Activated CD4-positive, alpha-beta T cell treated with anti-CD3 and anti-CD28 coated beads, Interleukin-2, amount 50 U/mL, for 1 hour (primary cell): ENCODE measurements at places on chromosomes 7 and 10.

GRCh38 chr7:6705959-6706665 is 635 bp downstream of the ZNF12 start:
- peak; percentile 21 for DNase-seq

DNA sequence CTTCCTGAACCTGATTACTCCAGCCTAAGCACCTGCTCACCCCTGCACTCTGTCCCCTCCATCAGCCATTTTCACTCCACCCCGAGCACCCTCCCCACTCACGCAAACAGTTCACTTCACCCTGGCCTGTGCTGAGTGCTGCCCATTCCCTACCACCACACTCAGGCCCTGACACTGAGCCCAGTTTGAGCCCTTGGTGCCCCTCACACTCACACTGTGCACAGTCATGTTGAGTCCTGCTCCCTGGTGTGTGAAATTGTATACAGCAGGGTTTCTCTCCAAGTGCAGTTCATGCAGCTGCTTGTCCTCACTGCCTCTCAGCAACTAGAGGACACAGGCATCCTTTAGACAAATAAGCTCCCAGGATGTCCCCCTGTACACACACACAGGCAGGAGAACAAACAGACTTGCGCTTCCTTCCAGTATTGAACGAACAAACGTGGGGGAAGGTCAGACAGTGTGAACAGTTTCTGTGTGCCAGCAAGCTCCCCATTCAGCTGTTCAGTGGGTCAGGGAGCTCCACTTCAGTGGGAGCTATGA is 6.8 kb downstream of the MYO1G start:
- DNase-seq: no peak

GRCh38 chr7:44189286-44189992 is at the start of gene GCK:
GCK (minus strand) TSS chr7:44189439; CDS start chr7:44188953, 486 bp downstream.
- no peak for DNase-seq

- DNase-seq: no peak
Measured at GRCh38 chr10:44379907-44380306, 5.0 kb downstream of the CXCL12 start.

DNA sequence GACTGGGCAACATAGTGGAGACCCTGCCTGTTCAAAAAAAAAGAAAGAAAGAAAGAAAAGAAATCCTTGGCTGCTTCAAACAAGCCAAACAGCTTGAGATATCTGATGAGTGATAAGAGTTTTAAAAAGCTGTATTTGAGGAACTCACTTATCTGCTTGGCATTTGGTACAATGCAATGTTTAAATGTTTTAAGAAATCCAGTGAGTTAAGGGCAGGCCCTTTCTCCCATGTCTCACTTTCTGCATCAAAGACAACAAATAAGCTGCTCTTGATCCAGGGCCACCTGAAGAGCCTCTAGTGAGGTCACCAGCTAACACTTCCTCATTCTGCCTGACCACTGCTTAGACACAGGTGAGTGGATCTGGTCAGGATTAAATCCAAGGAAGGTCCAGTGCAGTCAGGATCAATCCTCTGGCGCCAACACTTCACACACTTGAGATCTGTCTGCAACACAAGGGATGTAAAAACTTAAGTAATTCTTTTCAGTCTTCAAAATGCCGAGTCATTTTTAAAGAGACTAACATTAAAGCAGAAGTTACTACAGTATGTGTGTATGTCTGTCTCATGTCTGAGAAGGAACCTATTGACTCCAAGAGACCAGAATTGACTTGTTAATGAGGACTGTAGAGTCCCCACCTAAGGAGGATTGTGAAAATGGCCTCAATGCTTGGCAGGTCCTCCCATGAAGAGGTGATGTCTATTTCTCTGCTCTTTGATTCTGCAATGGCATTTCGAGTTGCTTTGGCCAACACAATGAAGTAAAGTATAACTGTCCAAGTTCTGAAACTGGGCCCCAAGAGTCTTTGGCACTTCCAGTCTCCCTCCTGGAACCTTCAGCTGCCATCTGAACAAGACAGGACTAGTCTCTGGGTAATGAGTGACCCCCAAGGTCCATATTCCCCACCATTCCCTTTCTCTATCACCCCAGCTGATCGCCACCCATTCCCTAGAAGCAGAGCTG is 43.1 kb downstream of the CREB3L2 start:
- no peak for DNase-seq

DNA sequence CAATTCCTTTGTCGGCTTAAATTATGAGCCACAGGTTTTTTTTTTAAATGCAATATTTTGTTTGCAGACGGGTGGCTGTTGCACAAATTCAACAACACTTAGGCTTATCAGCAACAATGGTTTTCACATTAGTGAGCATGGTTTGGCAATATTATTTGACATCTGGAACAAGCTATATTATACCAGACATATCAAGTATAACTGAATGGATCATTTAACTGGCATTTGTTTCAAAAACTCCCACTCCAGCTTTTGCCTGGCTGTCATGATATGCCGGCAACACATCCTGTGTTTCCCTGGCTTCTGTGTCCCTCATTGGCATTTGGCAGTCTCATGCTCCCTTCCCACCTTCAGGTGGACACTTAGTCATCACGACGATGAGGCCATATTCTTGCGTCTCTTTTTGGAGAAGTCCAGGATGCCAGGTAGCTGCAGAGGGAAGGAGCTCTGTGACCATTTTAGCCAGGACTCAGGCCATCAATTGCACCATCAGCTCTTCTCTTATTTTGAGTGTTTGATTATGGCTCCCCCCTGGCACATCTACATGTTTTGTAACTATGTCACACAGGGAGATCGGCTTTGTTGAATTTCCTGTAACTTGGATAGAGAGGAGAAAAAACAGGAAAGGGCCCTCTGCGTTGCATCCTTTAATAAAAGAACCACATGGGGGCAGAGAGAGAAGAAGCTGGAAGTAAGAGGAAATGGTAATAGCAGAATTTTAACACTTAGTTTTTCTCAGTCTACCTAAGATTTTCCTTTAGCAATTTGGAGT is 413.9 kb downstream of the LRMDA start:
- no peak for DNase-seq

GRCh38 chr7:84821671-84822534 is 365.0 kb downstream of the SEMA3D start:
- DNase-seq: no peak

DNA sequence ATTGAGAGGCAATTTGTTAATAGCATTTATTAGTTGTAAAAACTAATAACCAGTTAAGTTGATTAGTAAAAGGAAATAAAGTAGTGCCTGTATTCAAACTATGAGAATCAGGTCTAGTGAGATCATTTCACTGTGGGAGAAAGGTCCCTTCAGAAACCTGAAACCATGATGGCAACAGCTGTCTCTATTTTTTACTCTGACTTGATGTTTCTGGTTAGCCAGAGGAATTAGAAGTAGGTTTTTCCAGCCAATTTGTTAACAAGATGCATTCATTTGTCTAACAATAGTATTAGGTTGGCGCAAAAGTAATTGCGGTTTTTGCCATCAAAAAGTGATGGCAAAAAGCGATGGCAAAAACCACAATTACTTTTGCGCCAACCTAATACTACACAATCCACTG is 272.2 kb upstream of the YAE1 start:
- no peak for DNase-seq

- no peak for DNase-seq
Measured at GRCh38 chr7:76155938-76156337, 45.8 kb upstream of the SRRM3 start.

DNA sequence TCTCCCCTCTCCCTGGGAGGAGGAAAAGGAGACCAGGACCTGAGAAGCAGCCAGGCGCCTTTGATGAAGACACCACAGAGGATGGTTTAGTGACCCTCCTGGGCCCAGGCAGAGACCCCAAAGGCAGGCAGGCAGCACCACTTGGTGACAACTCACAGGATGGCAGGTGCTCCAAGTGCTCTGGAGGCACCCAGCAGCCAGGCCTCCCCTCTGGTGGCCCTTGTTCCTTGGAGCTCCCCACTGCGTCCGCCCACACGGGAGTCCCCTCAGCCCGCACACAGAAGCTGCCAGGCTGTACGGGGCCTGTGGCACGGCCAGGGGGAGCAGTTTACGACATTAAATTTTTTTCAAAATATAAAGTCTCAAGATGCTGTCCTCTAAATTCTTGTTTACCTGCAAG is 607.1 kb upstream of the FOXK1 start:
- no peak for DNase-seq

- peak; percentile 20 for DNase-seq
Measured at GRCh38 chr7:74569501-74570075, 87.9 kb upstream of the GTF2I start.

- no peak for DNase-seq
Measured at GRCh38 chr7:46710927-46711326, 789.9 kb upstream of the IGFBP3 start.

- no peak for DNase-seq
Measured at GRCh38 chr7:99248391-99249095, 24.1 kb upstream of the MYH16 start.

DNA sequence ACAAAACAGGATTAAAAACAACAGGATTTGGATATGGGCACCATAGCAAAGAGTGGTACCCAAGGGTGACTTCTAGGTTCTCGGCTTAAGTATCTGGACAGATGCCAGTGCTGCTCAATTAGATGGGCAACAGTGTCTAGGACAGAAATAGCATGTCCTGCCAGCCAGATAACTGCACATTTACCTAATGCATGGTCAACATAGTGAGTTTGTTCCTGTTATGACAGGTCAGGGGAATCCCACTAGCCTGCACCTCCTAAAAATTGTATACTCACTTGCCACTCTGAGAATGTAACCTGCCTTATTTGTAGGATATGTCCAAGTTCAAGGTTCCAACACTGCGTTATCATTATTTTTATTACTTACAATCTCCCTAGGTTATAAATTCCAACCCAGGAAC is 471.7 kb downstream of the GRM8 start:
- DNase-seq: no peak

DNA sequence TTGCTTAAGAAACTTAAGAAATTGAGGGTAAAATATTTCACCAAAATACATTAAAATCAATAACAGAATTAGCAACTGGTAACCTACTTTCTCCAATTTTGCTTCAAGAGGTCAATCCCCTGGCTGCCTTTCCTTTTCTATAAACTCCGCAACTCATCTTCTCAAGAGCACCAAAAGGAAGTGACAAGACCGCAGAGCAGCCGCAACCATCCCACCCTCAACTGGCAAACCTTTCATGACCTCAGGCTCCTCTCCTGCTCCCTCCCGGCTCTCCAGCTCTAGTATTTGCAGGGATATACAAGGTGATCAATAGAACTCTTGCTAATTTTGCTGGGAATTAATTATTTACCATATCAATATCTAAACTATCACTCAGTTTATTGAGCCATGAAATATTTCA is 88.9 kb downstream of the ATE1 start:
- DNase-seq: no peak

DNA sequence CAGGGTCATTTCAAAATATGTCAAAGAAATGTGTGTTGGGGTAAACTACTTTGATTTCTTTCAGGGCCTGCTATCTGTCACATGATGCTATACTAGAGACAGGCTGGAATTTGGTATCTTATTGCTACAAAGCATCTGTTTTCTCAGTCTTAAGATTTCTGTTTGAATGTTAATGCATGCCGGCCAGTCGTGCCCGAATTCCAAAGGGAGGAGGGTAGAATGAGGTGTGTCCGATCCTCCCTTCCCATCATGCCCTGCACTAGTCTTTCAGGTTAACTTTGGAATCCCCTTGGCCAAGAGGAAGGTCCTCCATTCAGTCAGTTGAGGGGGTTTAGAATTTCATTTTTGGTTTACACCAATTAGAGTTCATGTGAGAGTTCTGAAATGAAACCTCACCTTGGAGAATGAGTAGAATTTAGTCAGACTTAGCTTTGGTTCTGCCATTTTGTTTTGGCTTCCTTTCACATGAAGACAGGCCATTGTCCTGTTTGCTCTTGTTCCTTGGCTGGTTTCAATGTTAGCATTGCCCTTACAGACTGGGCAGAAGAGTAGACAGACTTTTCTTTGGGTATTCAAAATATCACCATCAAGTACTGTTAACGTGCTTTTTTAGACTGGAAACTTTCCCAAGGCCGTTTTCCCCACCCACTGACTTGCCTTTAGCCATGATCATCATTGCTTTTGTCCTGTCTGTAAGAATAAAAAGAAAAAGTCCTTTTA is 95.8 kb downstream of the CAMK1D start:
- DNase-seq: no peak

- DNase-seq: no peak
Measured at GRCh38 chr7:114784177-114784576, 137.7 kb upstream of the MDFIC start.

DNA sequence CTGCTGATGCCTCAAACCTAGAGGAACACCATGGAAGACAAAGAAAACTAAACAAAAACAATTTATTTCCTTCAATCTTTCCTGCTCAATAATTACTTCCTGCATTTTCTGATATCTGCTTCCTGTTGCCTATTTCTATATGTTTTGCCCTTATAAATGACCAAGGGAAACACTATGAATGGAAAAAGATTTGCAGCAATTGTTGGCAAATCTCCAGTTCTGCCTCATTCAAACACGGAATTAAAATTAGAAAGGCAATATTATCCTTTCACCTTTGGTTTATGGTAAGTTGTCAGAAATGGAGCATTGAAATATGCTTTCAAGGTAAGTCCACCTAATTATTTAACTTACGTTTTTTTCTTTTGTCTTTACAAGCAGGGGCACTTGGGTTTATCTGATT is 552.2 kb upstream of the ANKRD30A start:
- no peak for DNase-seq

DNA sequence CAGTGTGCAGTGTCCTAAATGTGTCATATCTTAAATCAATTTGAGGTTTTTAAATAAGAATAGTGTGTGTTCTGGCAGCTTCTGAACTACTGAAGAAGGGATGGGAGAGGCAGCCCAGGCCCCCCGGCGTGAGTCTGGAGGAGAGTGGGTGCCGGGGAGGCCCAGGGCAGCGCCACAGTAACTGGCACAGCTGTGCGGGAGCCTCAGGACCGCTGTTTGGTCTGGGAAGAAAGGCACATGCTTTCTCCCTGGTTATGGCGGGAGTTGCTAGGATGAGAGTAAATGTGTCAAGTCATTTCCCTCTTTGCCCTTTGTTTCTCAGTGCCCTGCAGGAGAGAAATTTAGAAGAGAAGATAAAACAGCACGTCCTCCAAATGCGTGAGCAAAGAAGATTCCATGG is 31.9 kb upstream of the PWWP2B start:
- DNase-seq: no peak

GRCh38 chr10:98186681-98187080 is 52.2 kb downstream of the R3HCC1L start:
- no peak for DNase-seq

GRCh38 chr7:5774790-5775189 is 6.7 kb downstream of the RNF216 start:
- no peak for DNase-seq
